Activated naive CD4-positive, alpha-beta T cell (primary cell): ENCODE measurements at places on chromosomes 1 and 21.

GRCh38 chr1:226135059-226135651, 51.4 kb downstream of the ACBD3 start:
- no peak for DNase-seq

DNA sequence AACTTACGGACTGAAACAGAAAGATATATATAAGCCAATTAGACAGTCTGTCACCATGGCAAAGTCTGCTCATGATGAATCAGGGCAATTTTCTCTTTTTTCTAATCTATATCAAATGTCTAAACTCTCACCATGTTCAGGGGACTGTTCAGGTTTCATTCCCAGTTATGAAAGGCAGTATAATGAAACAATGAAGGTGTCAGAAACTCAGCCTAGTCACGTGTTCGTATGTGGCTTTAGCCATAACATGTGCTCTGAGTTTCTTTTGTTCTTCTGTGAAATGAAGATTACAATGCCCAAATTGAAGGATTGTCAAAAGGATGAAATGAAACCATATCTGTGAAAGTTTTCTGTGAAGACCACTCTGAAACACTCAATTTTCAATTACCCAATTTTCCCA, 392.9 kb downstream of the DSCAM start:
- DNase-seq, result no peak

DNA sequence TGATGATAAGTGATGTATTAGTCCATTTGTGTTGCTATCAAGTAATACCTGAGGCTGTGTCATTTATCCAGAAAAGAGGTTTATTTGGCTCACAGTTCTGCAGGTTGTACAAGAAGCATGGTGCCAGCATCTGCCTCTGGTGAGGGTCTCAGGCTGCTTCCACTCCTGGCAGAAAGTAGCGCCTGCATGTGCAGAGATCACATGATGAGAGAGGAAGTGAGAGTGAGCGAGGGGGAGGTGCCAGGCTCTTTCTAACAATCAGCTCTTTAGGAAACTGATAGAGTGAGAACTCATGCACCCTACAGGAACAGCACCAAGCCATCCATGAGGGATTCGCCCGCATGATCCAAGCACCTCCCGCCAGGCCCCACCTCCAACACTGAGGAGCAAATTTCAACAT, 2.2 kb upstream of the FHAD1 start:
- DNase-seq, result no peak

DNA sequence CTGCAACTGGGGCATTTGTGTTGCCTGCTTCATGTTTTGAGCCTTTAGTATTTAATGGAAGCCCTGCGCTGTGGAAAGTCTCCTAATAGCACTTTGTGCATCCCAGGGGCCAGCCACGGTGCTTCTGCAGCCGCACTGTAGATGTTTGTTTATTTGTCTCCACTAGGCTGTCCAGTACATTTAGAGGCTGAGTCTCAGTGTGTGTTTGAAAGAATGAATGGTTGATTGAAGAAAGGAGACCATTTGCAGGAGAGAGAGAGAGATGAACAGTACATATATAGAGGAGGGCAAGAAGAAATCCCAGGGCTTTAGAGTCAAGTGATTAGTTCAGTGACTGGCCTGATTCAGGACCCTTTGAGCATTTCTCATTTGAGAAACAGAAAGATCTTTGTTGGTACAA, 33.9 kb downstream of the MPZL1 start:
- DNase-seq, result no peak

- DNase-seq, result no peak
Observed at GRCh38 chr1:118826669-118827068, 161.5 kb downstream of the TBX15 start.

DNA sequence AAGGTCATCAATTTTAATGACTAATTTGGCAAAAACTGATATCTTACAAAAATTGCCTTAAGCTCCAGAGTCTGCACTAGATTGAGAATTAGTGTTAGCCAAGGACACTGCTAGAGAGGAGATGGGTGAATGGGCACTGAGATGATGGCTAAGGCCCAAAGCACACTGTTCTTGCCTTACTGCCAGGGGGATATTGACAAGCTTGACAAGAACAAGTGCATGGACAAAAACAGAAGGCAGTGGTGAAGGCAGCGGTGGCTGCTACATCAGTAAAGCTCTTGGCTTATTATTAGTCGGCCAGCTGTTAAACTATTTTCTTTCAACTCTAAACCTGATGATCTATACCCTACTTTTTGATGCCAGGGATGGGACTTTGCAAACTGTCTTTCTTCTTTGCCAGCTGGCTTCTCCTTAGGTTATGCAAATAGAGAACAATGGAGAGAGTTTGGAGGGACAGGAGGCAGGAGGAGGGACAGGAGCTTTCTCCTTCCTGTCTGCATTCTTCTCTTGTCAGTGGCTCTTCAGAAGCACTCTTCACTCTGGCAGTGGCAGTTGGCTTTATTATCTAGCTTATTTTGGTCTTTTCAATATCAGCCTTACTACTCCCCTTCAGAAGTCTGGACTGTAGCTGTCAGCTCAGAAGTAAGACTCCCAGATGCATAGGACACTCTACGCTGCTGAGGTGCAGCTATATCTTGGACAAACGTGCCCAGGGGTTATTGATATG, 853.5 kb upstream of the TMPRSS15 start:
- no peak for DNase-seq

GRCh38 chr1:173249349-173249748, 42.2 kb upstream of the TNFSF4 start:
- DNase-seq, result no peak

DNA sequence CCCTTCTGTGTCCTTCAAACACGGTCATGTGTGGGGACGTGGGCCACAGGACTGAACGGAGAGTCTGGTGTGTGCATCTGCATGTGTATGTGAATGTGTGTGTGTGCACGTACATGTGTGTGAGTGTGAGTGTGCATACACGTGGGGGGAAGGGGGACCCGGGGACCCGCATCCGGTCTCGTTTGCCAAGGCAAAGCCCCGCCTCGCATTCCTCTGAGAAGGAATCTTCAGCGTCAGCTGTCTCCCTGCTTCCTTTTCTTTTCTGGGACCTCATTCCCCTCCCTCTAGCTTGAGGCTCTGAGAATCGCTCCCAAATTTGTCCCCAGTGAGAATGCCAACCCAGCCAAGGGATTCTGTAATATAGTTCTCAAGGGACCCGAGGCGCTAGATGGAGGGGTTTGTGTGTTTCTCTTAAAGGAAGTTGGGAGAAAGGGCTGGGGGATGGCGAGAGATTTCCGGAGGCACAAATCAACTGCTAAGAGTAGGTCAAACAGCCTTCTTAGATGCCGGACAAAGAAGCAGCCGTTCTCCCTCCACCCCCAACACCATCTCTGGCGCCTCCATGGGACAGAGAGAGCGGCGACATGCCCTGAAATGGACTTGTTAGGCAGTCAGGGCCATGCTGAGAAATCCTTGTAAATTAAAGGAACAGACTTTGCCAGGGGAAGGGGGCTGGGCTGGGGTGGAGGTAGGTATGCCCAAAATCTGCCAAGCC, 6.6 kb downstream of the IFFO2 start:
- DNase-seq, result no peak

GRCh38 chr1:57721001-57721400, 297.1 kb upstream of the DAB1 start:
- DNase-seq, result no peak

GRCh38 chr1:25476186-25477097, 45.7 kb downstream of the MACO1 start:
- DNase-seq, result no peak

- DNase-seq, result no peak
Observed at GRCh38 chr21:26982767-26983166, 15.9 kb upstream of the ADAMTS5 start.

GRCh38 chr1:219206350-219206749, 32.7 kb downstream of the LYPLAL1 start:
- DNase-seq, result no peak

DNA sequence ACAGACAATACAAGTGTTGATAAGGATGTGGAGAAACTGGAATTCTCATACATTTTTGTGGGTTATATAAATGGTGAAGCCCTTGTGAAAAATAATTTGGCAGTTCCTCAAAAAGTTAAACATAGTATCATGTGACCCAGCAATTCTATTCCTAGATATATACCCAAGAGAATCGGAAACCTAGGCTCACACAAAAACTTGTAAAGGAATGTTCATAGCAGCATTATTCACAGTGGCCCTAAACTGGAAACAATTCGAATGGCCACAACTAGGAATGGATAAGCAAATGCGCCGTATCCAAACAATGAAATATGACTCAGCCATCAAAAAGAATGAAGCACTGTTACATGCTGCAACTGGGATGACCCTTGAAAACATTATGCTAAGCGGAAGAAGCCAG, 3.9 kb upstream of the CD247 start:
- no peak for DNase-seq

DNA sequence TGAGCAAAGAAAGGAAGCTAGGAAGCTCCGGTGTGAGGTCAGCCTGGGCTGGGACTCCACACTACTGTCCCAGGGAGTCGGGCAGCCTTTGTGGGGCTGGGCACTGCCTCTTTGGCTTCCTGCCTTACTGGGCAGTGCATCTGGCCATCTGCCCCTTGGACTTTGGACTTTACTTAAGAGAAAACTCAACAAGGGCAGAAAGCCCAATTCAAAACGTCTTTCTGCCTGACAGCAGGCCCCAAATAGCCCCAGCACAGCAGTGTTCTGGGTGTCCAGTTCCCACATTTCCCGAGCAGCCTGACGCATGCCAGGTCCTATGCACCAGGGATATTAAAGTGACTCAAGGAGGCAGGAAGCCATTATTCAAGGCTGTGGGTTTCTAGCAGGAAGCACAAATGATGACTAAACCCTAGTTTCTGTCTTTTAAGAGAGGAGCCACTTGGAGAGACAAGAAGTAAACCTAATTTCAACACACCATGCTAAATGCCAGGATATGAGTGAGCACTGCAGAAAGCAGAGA, 37.9 kb upstream of the EDEM3 start:
- DNase-seq, result no peak

- no peak for DNase-seq
Observed at GRCh38 chr1:112618114-112618720, 724 bp downstream of the ST7L start.

- DNase-seq, result no peak
Observed at GRCh38 chr1:23149114-23149513, 19.5 kb downstream of the LUZP1 start.

DNA sequence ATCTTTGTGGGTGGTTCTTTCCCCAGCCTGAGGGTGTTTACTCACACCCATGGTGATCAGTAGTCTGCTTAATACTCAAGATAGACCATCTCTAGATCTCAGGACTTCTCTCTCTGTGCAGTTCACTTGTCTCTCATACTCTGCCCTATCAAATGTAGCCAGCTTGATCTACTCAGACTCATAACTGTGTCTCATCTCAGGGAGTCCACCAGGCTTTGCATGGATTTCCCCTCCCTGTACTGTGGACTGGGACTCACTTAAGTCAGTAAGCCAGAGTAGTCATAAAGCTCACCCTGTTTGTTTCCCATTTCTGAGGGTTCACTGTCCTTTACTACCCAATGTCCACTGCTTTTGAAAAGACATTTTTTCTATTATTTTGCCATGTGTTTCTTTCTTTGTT, 41.8 kb downstream of the LYPLAL1 start:
- no peak for DNase-seq

DNA sequence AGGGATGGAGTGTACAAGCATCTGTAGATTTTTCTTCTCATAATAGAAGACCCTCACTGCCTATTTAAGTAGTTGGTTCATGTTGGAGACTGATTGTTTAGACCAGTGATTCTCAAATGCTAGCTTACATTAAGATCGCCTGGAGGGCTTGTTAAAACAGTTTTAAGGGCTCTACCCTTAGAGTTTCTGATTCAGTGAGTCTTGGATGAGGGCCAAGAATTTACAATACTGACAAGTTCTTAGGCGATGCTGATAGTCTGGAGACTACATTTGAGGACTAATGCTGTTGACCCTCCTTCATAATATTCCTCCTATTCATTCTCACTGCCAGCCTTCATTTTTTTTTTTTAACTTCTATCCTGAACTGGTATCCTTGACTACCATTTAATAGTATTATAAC, 15.2 kb upstream of the AGO3 start:
- DNase-seq, result no peak

- DNase-seq, result peak; percentile 73
Observed at GRCh38 chr1:30782361-30783255, 25.0 kb upstream of the LAPTM5 start.

DNA sequence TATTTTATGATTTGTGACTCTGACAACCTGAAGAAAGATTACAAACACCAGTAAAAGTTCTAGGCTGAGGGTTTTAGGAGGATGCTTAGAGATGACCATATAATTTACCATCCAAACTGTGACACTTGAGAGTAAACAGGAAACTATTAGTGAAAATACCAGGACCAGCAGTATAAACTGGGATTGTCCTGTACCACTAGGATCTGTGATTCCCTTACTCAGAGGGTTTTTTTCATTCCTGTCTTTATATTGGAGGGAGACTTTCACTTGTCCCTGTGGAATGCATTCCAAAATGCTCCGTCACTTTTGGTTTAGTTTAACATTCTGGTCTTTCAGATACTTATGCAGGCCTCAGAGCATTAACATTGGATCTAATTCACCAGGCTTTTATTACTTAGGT, 482.9 kb downstream of the PTBP2 start:
- DNase-seq, result no peak

DNA sequence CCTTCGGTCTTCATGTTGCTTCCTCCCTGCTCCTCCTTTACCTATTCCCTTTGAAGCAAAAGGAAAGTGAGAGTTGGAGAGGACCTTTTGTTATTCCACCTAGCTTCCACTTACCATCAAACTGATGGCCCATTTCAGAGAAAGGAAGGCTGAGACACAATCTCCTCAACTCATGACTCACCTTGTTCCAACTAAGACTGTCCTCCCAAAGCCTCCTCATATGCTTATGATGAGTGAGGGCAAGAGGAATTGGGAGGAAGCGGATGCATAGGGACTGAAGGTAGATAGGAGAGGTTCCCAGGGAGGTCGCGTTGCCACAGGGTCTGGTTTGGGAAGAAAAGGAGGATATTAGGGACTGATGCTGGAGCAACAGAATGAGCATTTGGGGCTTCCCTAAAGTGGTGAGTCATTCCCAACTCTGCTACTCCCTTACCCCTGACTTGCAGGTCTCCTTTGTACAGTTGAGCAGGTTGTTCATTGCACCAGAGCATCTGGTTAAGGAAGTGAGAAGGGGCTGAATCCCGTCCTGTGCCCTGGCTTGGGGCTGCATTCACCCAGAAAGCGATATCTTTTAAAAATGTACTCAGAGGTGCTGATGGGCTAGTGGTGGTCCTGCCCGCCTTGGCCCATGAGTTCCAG, 35.0 kb downstream of the LGR6 start:
- DNase-seq, result no peak

- DNase-seq, result no peak
Observed at GRCh38 chr1:90486134-90486824, 230.8 kb downstream of the BARHL2 start.

DNA sequence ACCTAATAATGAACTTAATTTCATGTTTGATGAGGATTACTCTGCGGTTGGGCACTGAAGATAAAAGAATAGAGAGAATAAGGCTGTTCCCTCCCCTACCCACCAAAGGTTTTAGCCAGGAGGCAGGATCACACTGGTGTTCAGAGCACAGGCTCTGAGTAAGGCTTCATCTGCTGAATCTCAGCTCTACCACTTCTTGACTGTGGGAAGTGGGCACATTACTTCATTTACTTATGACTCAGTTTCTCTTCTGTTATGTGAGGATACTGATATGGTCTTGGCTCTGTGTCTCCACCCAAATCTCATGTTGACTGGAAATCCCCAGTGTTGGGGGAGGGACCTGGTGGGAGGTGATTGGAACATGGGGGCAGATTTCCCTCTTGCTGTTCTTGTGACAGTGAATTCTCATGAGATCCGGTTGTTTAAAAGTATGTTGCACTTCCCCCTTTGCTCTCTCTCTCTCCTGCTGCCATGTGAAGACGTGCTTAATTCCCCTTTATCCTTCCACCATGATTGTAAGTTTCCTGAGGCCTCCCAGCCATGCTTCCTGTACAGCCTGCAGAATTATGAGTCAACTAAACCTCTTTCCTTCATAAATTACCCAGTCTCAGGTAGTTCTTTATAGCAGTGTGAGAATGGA, 79.7 kb downstream of the SMYD2 start:
- DNase-seq, result no peak
